ENCODE measurements at places on chromosomes 5 and 9. TPM values are rescaled to one million over a fixed set of nuclear protein-coding genes. Genes with fewer than 3 reads are reported as not detected.
A peak's percentile ranks its signal among the peaks of the same experiment; 100 is the strongest.

Gene MARCHF3
- 2.0 TPM for total RNA-seq

Gene SGCD
- 38.6 TPM for total RNA-seq

Gene LCN1
- not detected for total RNA-seq

Gene CCL21
- total RNA-seq, result 271 TPM

Gene ANKRD33B
- 6.5 TPM for total RNA-seq

Gene ADGRV1
- 0.50 TPM for total RNA-seq

Gene NR6A1
- 2.8 TPM for total RNA-seq

Gene GNA14
- 8.1 TPM for total RNA-seq

- no peak overlapping the region for H3K4me3 ChIP-seq
- peak overlapping the region; percentile 31 for H3K27ac ChIP-seq
- DNase-seq, result no peak
- no peaks in the 10 kb centered on the region for H3K36me3 ChIP-seq
- H3K27me3 ChIP-seq, result no peaks in the 10 kb centered on the region
These were observed 38.9 kb downstream of the COL5A1 start for GRCh38 chr9:134680393-134681060.

DNA sequence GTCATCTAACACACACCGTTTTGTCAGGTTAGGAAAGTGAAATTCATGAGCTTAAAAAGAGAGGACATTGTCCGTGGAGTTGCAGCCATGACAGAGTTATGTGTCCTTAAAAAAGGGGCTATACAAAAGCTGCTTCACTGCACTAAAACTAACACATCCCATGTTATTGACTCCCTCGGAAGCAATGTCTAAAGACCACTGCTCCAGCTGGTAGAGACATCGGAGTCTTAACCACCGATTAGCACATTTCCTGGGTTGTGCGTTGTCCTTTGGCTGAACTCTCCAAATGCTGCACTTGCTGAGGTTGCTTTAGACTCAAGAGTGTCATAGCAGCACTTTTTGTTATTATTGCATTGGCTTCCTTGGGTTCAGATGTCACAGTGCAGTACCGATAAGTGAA, 128.3 kb upstream of the C9orf72 start:
- H3K4me1 ChIP-seq, result no peaks in the 10 kb centered on the region
- peak; percentile 82 for DNase-seq
- no peaks in the 10 kb centered on the region for H3K27me3 ChIP-seq
- no peaks in the 10 kb centered on the region for H3K36me3 ChIP-seq

DNA sequence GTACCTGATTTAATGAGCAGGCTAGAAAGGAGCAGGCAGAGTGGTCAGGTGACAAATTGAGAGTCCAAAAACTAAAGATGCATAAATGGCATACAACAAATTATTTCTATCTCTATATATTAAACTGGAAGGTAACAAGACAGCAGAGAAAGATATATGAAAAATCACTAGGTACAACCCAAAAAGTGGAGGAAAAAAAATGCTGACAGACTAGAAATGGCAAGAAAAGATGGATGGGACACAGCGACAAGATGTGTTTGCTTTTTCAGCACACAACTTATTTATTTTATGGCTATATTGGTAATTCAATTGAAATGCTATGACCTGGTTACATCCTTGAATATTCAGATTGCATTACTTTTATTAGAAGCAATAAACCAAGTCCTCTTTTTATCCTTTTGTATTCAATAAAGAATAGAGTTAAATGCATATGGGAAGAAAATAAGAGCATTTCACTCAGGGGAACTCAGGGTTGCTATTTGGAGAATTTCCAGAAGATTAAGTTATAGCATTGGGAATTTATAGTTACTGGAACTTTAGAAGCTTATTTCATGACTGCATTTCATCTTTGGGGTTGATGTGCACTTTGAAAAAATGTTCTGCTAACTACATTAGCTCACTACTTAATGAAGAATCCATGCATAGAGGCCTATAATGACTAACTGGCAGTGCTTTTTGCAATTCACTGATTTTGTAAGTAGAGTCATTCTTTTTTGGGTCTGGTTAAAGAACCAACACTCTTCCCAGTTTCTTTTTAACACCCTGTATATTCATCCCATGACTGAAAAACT, 566.6 kb upstream of the TUSC1 start:
- H3K27me3 ChIP-seq, result no peaks in the 10 kb centered on the region
- H3K4me3 ChIP-seq, result no peak overlapping the region
- H3K4me1 ChIP-seq, result no peaks in the 10 kb centered on the region

DNA sequence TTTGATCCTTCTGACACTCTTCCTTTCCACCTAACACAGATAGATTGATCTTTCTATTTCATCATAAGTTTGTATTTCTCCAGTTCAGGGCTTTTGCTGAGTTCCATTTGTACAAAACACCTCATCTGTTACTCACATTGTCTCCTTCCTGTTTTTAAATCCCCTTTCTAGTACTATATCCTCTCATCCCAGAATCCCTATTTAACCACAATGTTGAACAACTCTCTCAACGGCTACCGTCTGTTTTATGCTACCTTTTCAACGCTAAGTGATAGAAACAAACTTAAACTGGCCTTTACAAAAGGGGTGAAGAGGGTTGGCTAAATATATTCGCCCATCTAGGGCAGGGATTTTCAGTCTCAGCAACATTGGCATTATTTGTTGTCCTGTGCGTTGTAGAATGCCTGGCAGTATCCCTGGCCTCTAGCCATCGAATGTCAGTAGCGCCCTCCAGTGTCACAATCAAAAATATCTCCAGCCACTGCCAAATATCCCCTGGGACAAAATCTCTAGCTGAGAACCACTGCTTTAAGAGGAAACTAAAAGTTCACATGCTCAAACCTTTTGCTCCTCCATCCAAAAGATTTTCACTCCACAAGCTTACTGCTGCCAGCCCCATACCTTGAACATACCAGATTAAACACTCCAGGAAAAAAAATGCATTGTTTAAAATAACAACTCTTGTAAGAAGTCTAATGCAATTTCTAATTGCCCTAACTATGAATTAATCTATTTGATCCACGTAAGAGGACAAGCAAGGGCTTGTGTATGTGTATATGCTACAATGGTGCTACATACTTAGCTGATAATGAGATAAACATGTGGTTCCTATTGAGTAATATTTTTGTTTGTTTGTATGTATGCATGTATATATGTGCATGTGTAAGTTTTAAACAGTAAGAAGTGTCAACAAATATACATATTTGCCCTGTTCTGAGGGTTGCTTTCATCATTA, 344.0 kb downstream of the PTPRD start:
- H3K27me3 ChIP-seq, result no peaks in the 10 kb centered on the region
- no peak overlapping the region for H3K27ac ChIP-seq
- no peaks in the 10 kb centered on the region for H3K4me1 ChIP-seq
- no peak for DNase-seq

DNA sequence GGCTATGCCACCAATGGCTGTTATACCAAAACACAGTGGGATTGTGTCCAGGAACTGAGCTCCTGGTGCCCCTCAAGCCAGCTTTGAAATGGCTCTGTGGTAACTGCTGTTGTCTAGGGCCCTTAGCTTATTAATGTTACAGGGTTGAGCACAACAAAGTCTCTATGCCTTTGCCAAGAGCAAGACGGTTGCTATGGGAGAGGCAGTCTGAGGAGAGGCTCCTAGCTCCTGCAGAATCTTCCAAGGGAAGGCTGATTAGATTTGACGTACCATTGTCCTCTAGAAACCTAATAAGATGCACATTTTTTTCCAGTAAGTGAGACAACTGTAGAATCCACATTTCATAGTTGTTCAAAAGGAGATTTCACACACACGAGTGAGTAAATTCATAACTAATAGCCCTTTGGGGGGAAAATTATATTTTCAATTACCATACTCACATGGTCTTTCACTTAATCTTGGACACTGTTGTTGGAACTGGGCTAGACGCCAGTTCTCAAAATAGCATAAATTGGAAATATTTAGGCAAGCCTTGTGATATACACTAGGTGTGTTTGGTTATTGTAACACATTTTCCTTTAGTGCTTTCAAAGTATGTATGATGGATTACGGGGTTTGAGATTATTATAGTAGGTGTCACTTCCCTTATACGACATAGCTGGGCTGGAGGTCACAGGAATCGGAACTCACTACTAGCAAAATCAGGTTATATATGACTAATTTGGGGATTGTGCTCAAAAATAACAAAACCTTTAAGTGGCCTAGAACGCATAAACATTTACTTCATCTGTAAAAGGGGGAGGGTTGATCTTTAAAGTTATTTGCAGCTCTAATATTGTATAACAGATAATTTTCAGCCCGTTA, 186.3 kb upstream of the EGFLAM start:
- peaks cover 12% of the 10 kb centered on the region for H3K4me1 ChIP-seq
- no peaks in the 10 kb centered on the region for H3K36me3 ChIP-seq
- DNase-seq, result no peak
- no peak overlapping the region for H3K27ac ChIP-seq
- no peak overlapping the region for H3K4me3 ChIP-seq

DNA sequence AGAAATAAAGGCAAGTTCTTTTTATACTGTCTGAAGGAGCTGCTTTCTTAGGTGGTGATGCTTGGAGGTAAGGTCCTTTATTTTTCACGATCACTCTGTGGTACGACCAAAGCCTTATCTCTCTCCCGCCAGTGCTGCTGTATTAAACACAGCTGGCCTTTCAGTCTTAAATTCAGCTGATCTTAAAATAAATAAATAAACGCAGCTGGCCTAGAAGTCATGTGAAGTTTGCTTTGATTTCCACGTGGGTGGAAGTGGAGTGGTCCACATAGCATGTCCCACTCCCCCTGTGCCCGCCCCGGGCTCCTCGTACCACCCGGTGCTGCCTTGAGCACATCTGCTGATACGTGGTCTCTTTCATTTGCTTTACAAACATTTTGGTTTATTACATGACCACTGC, 260.4 kb downstream of the FANCC start:
- H3K36me3 ChIP-seq, result peaks cover 3% of the 10 kb centered on the region
- H3K27me3 ChIP-seq, result no peaks in the 10 kb centered on the region
- H3K4me1 ChIP-seq, result peaks cover 100% of the 10 kb centered on the region
- peak overlapping the region; percentile 87 for H3K27ac ChIP-seq
- DNase-seq, result no peak

- no peaks in the 10 kb centered on the region for H3K36me3 ChIP-seq
- no peak overlapping the region for H3K27ac ChIP-seq
- no peaks in the 10 kb centered on the region for H3K27me3 ChIP-seq
- DNase-seq, result no peak
- H3K4me3 ChIP-seq, result no peak overlapping the region
These were observed 199.5 kb upstream of the PUM3 start for GRCh38 chr9:3043369-3043768.

DNA sequence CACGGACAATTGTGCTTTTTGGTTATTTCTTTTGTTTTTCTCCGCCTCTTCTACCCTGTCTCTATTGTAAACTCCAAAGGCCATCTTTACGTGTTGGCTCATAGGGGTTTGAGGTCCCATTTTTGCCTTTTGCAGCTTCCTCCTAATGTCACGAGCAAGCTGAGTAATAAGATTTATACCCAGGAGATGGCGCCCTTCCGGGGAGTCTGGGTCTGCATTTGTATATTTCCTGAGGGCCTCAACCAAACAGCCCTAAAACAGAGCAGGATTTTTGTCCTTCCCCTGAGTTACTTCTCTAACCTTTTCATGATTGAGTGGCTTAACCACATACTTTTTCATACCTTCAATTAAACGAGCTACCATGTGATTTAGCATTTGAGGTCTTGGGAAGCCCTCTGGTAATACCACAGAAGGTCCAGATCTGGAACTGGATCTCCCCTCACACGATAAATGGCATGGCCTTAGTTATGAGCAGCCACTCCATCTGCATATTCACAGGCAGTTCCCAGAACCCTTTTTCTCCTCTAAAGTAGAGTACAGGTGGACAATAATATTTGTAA, 11.2 kb upstream of the CFAP95 start:
- no peak for DNase-seq
- no peak overlapping the region for H3K27ac ChIP-seq
- H3K36me3 ChIP-seq, result no peaks in the 10 kb centered on the region
- peaks cover 15% of the 10 kb centered on the region for H3K4me1 ChIP-seq

- H3K4me3 ChIP-seq, result peak overlapping the region; percentile 99
- peak overlapping the region; percentile 97 for H3K27ac ChIP-seq
- H3K27me3 ChIP-seq, result no peaks in the 10 kb centered on the region
These were observed 1.1 kb downstream of the UGCG start for GRCh38 chr9:111897601-111898137.

DNA sequence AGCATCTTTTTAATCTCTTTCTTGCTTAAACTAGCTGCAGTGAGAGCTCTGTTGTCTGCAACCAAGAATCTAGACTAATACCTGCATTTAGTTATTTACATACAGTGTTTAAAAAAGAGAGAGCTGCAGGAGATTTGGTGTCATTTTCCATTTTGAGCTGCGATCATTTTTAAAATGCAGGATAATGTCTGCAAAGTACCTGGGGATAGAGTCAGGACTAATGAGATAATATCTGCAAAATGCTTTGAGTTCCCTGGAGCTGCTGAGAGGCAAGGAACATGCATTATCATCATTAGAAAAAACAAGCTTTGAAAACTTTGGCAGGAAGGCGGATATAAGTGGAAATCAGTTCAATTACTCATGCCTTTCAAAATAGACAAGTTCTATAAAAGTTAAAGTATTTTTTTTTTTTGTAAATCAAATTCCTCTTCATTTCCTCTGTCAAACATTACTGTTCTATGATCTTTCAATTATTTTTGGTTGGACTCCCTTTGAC, 21.8 kb upstream of the ANKRD33B start:
- no peaks in the 10 kb centered on the region for H3K36me3 ChIP-seq
- H3K27ac ChIP-seq, result no peak overlapping the region
- H3K27me3 ChIP-seq, result no peaks in the 10 kb centered on the region
- no peak overlapping the region for H3K4me3 ChIP-seq
- peaks cover 5% of the 10 kb centered on the region for H3K4me1 ChIP-seq
- no peak for DNase-seq

GRCh38 chr9:19155106-19155935, 28.0 kb upstream of the PLIN2 start:
- no peak for DNase-seq
- H3K36me3 ChIP-seq, result no peaks in the 10 kb centered on the region
- no peak overlapping the region for H3K27ac ChIP-seq
- no peaks in the 10 kb centered on the region for H3K27me3 ChIP-seq
- H3K4me1 ChIP-seq, result peaks cover 4% of the 10 kb centered on the region

GRCh38 chr5:163861670-163862069, 356.3 kb downstream of the MAT2B start:
- no peak for DNase-seq
- no peaks in the 10 kb centered on the region for H3K36me3 ChIP-seq
- H3K4me3 ChIP-seq, result no peak overlapping the region
- no peaks in the 10 kb centered on the region for H3K4me1 ChIP-seq

GRCh38 chr9:137455359-137455991, 3.7 kb downstream of the NSMF start:
- DNase-seq, result no peak
- no peaks in the 10 kb centered on the region for H3K27me3 ChIP-seq
- H3K27ac ChIP-seq, result peak overlapping the region; percentile 76
- peaks cover 60% of the 10 kb centered on the region for H3K4me1 ChIP-seq

GRCh38 chr5:106699796-106700195, 970.9 kb downstream of the EFNA5 start:
- H3K4me3 ChIP-seq, result no peak overlapping the region
- H3K27ac ChIP-seq, result no peak overlapping the region
- H3K36me3 ChIP-seq, result no peaks in the 10 kb centered on the region
- DNase-seq, result no peak
- H3K27me3 ChIP-seq, result no peaks in the 10 kb centered on the region

- DNase-seq, result no peak
- no peak overlapping the region for H3K27ac ChIP-seq
- H3K36me3 ChIP-seq, result no peaks in the 10 kb centered on the region
- no peak overlapping the region for H3K4me3 ChIP-seq
These were observed 79.3 kb upstream of the MAP3K1 start for GRCh38 chr5:56735849-56736641.

Measured in esophagus muscularis mucosa (tissue), 4 donors.